ENCODE measurements at places on chromosomes 2 and 18. TPM values are rescaled to one million over a fixed set of nuclear protein-coding genes. Genes with fewer than 3 reads are reported as not detected.

DNA sequence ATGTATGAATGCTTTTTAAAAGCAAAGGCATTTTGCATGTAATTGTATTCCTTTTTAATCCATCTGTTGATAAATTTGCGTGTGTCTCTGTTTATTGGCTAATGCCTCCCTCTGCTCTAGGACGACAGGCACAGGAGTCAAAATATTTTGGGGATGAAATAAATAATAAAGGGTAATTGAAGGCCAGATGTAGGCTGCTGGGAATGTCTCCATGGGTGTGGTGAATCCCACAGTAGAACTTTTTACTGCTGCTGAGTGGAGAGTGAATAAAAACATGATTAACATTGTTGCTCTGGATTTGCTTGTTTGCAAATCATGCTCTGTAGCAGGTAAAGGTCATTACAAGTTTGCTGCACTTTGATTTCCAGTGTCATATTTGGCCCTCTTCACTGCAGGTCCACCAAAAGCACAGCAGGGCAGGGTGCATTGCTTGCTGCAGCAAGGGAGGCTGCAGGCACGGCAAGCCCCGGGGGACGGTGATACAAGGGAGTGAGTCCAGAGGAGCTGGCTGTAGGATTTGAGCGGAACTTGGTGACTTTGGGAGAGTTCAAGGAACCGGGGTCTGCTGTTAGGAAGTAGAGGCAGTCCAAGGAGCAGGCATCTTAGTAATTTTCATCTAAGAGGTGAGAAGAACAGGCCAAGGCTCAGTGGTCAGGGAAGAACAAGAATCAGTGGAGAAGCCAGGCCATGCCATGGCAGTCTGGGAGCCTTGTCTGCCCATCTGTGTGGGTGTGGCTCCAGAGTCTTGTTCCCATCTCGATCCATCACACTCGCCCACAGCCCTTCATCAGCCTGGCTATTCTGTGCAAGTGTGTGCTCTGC is 201.5 kb upstream of the RAB6C start:
- no peak overlapping the region for H3K4me3 ChIP-seq
- no peak for DNase-seq
- H3K36me3 ChIP-seq = no peaks in the 10 kb centered on the region
- H3K27ac ChIP-seq = no peak overlapping the region

GRCh38 chr18:63261029-63261428 is 58.5 kb downstream of the BCL2 start:
- no peaks in the 10 kb centered on the region for H3K27me3 ChIP-seq
- no peak overlapping the region for H3K4me3 ChIP-seq
- no peak overlapping the region for H3K27ac ChIP-seq
- no peak for DNase-seq

- DNase-seq = no peak
- peaks cover 8% of the 10 kb centered on the region for H3K4me1 ChIP-seq
- H3K27me3 ChIP-seq = no peaks in the 10 kb centered on the region
- no peaks in the 10 kb centered on the region for H3K36me3 ChIP-seq
- H3K4me3 ChIP-seq = no peak overlapping the region
- no peak overlapping the region for H3K27ac ChIP-seq
Observed at GRCh38 chr2:127128445-127128904, 21.5 kb upstream of the BIN1 start.

DNA sequence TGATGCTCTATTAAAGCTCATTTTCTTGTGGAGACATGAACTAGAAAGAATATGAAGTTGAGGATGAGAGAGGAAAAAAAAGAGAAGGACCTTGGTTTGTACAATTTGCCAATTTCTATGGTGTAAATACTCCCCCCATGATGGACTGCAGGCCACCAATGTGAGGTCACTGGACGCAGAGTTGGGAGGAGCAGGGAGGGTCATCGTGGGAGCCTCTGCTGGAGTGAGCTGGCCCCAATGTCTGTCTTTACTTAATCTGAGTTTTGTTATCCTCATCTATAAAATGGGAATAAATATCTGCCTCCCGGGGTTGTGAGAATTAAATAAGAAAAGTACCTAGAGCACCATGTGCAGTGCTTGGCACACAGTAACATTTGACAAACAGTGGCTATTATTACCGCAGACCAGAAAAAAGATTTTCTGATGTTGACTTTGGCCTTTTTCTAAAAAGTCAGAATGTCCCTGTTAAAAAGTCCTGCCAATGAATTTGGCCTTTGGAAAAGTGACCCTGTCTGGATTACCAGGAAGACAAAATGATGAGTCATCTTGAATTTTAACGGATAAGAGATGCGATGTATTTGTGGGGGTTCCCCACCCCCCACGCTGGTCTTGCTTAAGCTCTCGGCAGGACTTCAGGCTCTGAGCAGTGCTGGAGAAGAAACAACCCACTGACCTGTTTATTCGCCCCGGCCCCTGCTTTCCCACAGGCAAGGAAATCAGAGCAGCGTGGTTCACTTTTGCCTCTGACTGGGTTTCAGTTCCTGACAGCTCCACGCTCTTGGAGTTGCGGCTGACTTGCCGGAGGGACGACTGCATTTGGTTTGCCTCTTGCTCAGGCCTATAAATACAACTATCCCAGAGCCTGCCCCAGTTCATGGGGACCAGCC is 50.3 kb upstream of the FOSL2 start:
- H3K4me1 ChIP-seq = peaks cover 31% of the 10 kb centered on the region
- H3K27me3 ChIP-seq = no peaks in the 10 kb centered on the region
- H3K4me3 ChIP-seq = no peak overlapping the region
- peak overlapping the region; percentile 31 for H3K27ac ChIP-seq
- DNase-seq = no peak

DNA sequence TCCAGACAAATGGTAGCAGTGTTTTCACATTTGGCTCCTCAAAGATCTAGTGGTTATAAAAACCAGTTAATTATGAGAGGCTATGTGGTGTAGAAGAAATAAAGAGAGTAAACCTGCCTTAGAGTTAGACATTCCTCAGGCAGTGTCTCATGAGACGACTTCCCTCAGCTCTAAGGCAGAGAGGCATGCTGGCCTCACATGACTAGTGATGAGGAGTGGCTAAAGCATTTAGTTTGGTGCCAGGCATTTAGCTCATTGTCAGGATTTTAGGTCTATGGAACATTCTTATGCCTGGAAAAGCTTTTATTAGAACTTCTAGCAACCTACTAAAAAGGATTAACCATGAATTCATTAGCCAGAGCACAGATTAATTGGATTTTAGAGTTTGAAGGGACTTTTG is 90.3 kb downstream of the RPRM start:
- DNase-seq = no peak
- H3K27ac ChIP-seq = no peak overlapping the region
- no peaks in the 10 kb centered on the region for H3K36me3 ChIP-seq
- H3K4me3 ChIP-seq = no peak overlapping the region
- H3K27me3 ChIP-seq = no peaks in the 10 kb centered on the region
- no peaks in the 10 kb centered on the region for H3K4me1 ChIP-seq

FAP gene
- not detected for total RNA-seq

DSG2 gene
- 18.4 TPM for total RNA-seq

IL36RN gene
- not detected for total RNA-seq

SERPINE2 gene
- 34.0 TPM for total RNA-seq
